Stimulated activated CD8-positive, alpha-beta memory T cell treated with anti-CD3 and anti-CD28 coated beads, Interleukin-15, amount 100 ng/mL, for 4 hours (primary cell): ENCODE measurements at places on chromosomes 5 and 9.

GRCh38 chr9:25733336-25733982 lies 55.2 kb upstream of the TUSC1 start:
- no peak for DNase-seq

GRCh38 chr5:32130865-32131264 lies 43.3 kb downstream of the GOLPH3 start:
- no peak for DNase-seq

GRCh38 chr9:128349772-128350171 lies 9.4 kb downstream of the SLC27A4 start:
- no peak for DNase-seq

DNA sequence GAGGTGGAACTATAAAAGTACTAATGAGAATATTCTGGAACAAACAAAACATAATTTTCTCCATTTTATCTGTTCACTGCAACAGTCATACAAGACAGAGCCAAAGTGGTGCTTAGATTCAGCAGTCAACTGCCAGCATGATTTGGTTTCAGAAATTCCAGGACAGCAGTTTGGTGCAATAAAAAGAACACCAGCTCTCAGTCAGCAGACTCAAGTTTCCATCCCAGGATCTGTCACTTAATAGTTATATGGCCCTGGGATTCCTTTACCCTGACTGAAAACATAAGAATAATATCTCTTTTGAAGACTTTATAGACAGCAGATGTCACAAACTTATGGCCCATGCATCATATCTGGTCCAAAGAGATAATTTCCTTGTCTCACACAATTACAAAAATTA lies 92.8 kb upstream of the RASEF start:
- no peak for DNase-seq

DNA sequence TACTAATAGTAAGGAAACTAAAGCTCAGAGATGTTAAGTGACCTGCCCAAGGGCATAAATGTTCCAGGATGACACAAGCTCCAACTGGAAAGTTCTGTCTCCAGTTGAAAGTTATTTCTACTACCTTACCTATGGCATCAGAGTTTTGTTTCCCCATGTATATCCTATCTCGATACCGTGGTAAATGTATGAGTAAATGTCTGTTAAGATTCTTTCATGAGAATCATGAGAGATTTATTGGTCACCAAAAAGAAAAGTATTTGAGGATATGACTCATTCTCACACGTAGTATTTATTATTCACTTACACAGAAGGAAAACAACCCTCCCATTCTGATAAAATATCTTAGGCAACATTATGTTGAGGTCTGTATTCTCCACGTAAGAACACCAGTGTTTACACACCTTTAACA lies 11.1 kb upstream of the SHOC1 start:
- no peak for DNase-seq

DNA sequence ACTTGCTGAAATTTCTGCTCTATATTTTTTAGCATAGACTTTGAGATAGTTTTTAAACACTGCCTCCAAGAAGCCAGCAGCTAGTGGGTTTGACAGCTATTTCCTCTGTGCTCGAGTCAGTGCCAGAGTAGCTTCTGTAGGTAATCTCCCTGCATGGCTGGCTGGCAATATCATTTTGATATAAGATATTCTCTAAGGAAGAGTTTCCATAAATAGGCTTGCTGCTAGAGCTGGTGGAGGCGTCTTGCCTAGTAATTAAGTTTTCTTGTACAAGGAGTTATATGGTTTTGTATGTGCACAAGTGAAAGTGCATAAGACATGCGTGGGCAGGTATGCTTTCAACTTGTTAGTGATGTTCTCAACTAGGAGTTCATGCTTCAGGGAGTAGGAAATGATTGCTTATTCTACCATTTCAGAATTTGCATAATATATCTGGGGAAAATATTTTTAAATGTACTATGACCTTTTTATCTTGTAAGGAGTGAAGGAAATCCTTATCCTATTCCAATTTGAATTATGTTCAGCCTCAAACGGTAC lies 74.1 kb upstream of the CCL21 start:
- DNase-seq: no peak

DNA sequence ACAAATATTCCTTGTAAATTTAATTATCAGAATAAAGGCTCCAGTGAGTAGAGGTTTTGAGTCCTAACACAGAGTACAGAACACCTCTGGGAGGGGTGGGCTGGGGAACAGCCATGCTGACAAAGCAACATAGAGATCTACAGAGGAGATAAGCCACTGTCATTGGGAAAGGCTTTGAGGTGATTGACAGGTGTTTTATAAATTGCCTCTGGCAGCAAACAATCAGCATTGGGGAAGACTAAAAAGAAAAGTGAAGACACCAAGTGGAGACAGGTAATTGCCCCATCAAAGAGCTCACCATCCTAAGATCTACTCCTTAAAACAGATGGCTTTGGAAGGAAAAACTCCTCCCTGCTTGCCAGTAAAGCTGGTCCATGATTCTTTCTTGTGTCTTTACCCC lies 189.7 kb upstream of the TLE4 start:
- DNase-seq: no peak

GRCh38 chr5:178787889-178788288 lies 57.4 kb upstream of the ZNF354A start:
- DNase-seq: no peak

DNA sequence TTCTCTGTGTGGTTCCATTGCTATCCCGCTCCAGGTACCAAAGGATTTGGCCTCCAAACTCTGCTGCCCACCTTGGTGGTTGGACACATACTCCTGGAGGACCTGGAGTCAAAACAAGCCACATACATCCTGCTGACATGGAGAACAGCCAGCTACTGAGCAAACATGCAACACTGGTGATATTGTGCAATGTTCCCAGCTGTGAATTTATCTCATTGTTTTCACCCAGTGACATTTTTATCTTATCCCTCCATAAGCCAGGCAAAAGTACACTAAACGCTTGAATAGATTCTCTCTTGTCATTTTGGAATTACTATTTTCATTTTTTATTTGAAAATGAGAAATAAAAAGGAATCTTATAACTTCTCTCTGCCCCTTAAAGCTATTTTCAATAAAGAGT lies 11.1 kb upstream of the CTSL start:
- DNase-seq: no peak

DNA sequence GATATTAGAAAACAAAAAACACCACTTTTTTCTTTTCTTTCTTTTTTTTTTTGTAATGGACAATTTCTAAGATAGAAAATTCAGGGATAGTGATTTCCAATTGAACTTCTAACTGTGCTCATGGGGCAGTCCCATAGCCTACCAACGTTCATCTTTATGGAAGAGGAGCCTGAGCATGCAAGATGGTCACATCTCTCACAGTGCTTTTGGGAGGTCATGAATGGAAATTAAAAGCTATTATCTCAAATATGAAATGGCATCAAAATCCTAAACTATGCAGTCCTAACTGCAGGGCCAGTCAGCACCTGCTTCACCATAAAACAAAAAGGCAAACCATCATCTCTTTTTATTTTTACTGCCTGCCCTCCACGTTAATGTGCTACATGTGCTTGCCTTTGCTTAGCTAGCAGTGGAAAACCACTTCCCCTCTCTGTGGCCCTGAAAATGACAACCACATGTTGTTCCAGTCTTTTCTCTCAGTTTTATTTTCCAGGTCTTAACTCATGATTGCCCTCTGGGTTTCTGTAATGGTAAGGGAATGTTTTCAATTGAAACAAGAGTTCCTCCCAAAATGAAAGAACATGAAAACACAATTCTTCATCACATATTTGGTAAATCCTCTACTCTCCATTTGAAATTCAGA lies 16.7 kb downstream of the IFNB1 start:
- no peak for DNase-seq

GRCh38 chr5:122707796-122708195 lies 67.1 kb upstream of the SNX2 start:
- no peak for DNase-seq

DNA sequence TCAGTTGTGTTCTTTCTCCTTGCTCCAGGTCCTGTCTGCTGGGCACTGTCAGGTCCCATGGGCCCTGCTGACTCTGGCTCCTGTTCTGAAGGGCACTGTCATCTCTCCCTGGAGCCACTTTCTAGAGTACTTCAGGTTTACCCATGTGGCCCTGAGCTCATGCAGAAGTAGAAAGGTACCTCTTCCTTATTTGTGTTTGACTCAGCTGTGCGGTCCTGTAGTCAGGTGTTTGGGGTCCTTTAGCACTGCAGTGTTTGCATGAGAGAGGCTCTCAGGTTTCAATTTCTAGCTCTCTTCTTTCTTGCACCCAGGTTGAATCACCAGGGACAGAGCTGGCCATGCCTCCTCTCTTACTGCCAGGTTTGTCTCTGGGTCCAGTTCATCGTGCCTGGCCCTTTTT lies 71.5 kb downstream of the HSPA4 start:
- DNase-seq: no peak

DNA sequence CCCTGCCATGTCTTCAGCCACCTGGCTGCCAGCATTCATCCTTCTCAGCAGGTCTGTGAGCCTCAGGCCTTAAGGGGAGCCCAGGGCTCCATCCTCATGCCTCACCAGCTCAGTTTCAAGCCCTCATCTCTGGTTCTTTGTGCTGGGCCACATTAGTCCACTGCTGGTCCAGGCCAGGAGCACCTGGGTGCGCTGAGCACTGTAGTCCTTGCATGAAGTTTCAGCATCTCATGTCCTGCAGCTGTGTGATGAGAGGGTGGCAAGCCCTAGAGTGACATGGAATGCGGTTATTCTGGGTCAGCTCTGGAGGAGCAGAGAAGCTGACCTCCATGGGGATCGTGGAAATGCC lies 42.7 kb downstream of the COL5A1 start:
- DNase-seq: no peak

DNA sequence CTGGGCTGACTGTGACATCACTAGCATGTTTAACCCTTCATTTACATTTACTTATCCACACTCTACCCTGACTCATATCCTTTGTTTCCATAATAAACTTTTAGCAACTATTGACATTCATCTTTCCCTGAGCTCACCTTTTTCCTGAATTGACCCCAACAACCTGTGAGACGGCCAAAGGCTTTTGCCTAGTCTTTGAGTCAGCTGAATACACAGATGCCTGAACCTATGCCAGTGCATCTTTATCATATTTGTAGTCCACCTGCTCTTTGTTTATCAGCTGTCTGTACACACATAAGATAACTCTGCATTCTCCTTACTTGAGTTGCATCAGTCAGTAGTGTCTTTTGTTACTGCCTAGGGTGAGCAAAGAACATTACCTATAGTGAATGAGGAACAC lies 128.5 kb upstream of the HMHB1 start:
- DNase-seq: no peak

- DNase-seq: no peak
Observed at GRCh38 chr9:13013991-13014883, 239.4 kb downstream of the LURAP1L start.

GRCh38 chr9:73176450-73176875 lies 24.8 kb downstream of the ANXA1 start:
- no peak for DNase-seq

GRCh38 chr5:60504342-60504741 lies 195.6 kb downstream of the DEPDC1B start:
- no peak for DNase-seq
